T-helper 2 cell treated with Interferon-gamma antibody and Interleukin-4, amounts not matched to agents 5 μg/mL and 100 μg/mL, for 36 hours (primary cell): ENCODE measurements at places on chromosomes 5 and 9.

GRCh38 chr9:120436983-120437475 is 142.9 kb downstream of the CDK5RAP2 start:
- no peak for DNase-seq
- H3K4me3 ChIP-seq = no peak overlapping the region
- H3K4me1 ChIP-seq = peaks cover 17% of the 10 kb centered on the region
- no peak overlapping the region for H3K27ac ChIP-seq

- H3K27me3 ChIP-seq = no peaks in the 10 kb centered on the region
- H3K36me3 ChIP-seq = no peaks in the 10 kb centered on the region
- no peak for DNase-seq
Measured at GRCh38 chr5:103693517-103693916, 130.9 kb upstream of the NUDT12 start.

DNA sequence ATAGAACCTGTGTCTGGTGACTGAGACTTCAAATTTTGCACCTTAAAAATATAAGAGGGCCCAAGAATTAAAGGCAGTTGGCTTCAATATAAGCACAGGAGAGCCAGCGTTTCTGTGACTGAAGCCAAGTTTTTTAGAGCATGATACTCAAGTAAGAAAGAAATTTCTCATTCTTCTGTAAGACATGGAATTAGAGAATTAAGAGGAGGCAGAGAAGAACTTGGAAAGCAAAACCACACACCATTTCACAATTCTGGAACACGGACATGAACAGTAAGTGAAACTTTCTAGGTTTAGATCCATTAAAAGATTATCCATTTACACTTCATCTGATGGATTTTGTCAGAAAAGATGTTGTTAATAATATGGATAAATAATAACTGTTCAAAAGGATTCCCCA is 8.9 kb upstream of the AGXT2 start:
- H3K4me3 ChIP-seq = no peak overlapping the region
- H3K4me1 ChIP-seq = no peaks in the 10 kb centered on the region
- DNase-seq = no peak
- H3K36me3 ChIP-seq = no peaks in the 10 kb centered on the region
- H3K27ac ChIP-seq = no peak overlapping the region

DNA sequence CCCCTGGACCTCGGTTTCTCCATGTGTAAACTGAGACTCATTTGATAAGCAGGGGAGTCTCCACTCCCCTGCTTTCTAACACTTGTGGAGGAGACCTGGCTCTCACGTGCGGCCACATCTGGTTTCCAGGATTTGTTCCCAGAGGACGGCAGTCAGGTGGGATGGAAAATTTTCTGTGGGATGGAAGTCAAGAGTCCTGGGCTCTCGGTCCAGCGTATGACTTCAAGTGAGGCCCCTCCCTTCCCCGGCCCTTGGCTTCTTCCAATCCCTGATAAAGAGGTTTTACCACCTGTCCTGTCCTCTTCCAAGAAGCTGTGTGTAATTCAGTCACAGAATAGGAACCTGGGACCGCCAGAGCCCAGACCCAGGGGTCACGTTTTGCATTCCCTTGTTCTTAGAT is 35.0 kb downstream of the TMOD1 start:
- H3K27me3 ChIP-seq = peaks cover 8% of the 10 kb centered on the region
- no peaks in the 10 kb centered on the region for H3K36me3 ChIP-seq
- no peak overlapping the region for H3K27ac ChIP-seq
- no peak for DNase-seq
- H3K4me1 ChIP-seq = no peaks in the 10 kb centered on the region

GRCh38 chr5:172411484-172412072 is 42.7 kb downstream of the SH3PXD2B start:
- peak; percentile 57 for DNase-seq
- H3K36me3 ChIP-seq = no peaks in the 10 kb centered on the region
- H3K27ac ChIP-seq = no peak overlapping the region
- H3K27me3 ChIP-seq = peaks cover 6% of the 10 kb centered on the region
- no peak overlapping the region for H3K4me3 ChIP-seq

GRCh38 chr9:109449036-109449798 is 48.9 kb downstream of the PTPN3 start:
- peaks cover 21% of the 10 kb centered on the region for H3K4me1 ChIP-seq
- no peak for DNase-seq
- H3K4me3 ChIP-seq = no peak overlapping the region
- H3K36me3 ChIP-seq = no peaks in the 10 kb centered on the region
- no peaks in the 10 kb centered on the region for H3K27me3 ChIP-seq

GRCh38 chr5:81632679-81633078 is 118.2 kb downstream of the SSBP2 start:
- no peak for DNase-seq
- peaks cover 20% of the 10 kb centered on the region for H3K4me1 ChIP-seq
- no peak overlapping the region for H3K27ac ChIP-seq
- H3K4me3 ChIP-seq = no peak overlapping the region
- H3K36me3 ChIP-seq = peaks cover 24% of the 10 kb centered on the region

DNA sequence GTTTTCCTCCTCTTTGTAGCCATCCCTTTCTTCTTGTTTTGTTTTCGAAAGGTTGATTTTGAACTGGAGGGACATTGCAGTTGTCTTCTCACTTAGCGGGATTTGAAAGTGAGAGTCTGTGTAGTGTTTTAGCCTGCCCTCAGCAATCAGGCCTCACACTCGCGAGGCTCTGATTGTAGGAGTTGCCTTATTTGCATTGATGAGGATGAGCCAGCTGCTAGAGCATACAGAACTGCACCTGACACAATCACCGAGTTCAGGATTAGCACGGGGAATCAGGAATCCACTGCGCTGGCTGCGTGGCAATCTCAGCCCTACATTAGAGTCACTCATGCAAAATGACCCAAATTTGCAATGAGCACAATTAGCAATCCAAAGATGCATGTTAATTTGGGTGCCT is 122.5 kb upstream of the TMEM161B start:
- H3K36me3 ChIP-seq = no peaks in the 10 kb centered on the region
- no peaks in the 10 kb centered on the region for H3K4me1 ChIP-seq
- H3K4me3 ChIP-seq = no peak overlapping the region
- H3K27me3 ChIP-seq = no peaks in the 10 kb centered on the region

DNA sequence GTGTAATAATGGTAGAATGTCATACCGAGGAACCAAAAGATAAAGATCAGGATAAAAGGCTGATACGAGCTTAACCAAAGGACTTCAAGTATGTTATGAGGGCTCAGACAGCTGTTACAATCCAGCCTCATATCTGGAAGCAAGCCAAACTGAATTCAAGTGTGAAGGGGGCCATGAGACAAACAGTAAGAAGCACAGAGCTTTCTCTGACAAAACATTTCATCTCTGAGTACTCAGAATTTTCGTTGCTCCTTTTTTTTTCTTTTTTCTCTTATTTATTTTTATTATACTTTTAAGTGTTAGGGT is 52.9 kb upstream of the CD180 start:
- no peak for DNase-seq
- no peaks in the 10 kb centered on the region for H3K36me3 ChIP-seq
- no peaks in the 10 kb centered on the region for H3K27me3 ChIP-seq
- peaks cover 13% of the 10 kb centered on the region for H3K4me1 ChIP-seq

GRCh38 chr9:130770679-130771442 is 64.2 kb upstream of the ABL1 start:
- no peak for DNase-seq
- H3K4me3 ChIP-seq = no peak overlapping the region
- no peaks in the 10 kb centered on the region for H3K27me3 ChIP-seq
- H3K27ac ChIP-seq = no peak overlapping the region
- H3K4me1 ChIP-seq = peaks cover 10% of the 10 kb centered on the region
- H3K36me3 ChIP-seq = no peaks in the 10 kb centered on the region

DNA sequence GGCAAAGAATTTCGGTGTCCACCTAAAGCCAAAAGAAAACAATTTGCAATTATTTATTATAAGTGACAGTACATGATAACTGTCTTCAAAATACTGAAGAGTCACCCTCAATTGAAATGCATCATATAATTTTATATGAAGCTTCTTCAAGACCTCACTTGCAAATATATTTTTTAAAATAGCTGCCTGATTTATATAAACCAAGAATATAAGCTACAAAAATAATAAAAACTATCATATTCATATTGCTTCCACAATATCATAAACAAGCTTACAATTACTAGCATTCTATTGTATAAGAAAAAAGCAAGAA is 144.1 kb downstream of the CETN3 start:
- DNase-seq = no peak
- no peak overlapping the region for H3K27ac ChIP-seq
- H3K36me3 ChIP-seq = no peaks in the 10 kb centered on the region
- no peaks in the 10 kb centered on the region for H3K4me1 ChIP-seq

DNA sequence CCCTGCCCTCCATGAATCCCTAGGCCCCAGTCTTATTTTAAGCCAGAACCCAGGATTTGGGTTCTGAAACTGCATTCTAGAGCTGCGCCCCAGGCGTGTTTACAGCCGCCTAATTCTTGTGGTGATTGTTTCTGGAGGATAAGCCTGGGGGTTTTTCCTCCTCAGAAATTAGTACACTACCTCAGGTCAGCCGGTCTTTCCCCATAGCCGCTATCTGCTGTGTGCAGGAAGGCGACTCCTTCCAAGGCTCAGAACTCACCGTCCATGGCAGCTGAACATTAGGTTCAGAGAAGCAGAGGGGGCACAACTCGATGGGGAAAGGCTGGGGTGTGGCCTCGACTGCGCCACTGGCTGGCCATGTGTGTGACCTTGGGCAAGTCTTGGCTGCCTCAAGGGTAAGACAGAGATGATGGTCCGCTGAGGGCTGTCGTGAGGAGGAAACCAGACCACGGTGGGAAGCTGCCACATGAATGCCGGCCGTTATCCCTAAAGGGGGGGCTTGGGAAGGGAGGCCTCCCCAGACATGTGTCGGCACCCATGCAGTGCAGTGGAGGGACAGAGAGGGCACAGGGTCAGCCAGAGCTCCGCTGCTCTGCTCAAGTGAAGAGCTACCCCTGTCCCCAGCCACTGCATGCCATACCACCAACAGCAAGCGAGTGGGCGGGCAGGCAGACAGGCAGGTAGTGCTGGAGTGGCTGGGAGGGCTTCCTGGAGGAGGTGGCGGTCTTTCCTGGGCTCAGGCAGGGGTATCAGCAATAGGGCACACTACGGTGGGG is 28.9 kb downstream of the SHB start:
- no peaks in the 10 kb centered on the region for H3K27me3 ChIP-seq
- no peaks in the 10 kb centered on the region for H3K36me3 ChIP-seq
- H3K27ac ChIP-seq = no peak overlapping the region
- H3K4me1 ChIP-seq = no peaks in the 10 kb centered on the region

- H3K4me1 ChIP-seq = no peaks in the 10 kb centered on the region
- no peak for DNase-seq
- no peak overlapping the region for H3K27ac ChIP-seq
- H3K4me3 ChIP-seq = no peak overlapping the region
Measured at GRCh38 chr9:135394131-135394530, 85.5 kb upstream of the PPP1R26 start.

- no peak overlapping the region for H3K4me3 ChIP-seq
- H3K27me3 ChIP-seq = peaks cover 6% of the 10 kb centered on the region
- DNase-seq = no peak
- no peak overlapping the region for H3K27ac ChIP-seq
Measured at GRCh38 chr5:34610546-34610945, 45.6 kb upstream of the RAI14 start.

- H3K4me1 ChIP-seq = peaks cover 21% of the 10 kb centered on the region
- H3K27me3 ChIP-seq = no peaks in the 10 kb centered on the region
- no peak overlapping the region for H3K4me3 ChIP-seq
- H3K27ac ChIP-seq = no peak overlapping the region
- peak; percentile 37 for DNase-seq
- H3K36me3 ChIP-seq = peaks cover 50% of the 10 kb centered on the region
Measured at GRCh38 chr5:143065185-143065965, 295.2 kb downstream of the ARHGAP26 start.

DNA sequence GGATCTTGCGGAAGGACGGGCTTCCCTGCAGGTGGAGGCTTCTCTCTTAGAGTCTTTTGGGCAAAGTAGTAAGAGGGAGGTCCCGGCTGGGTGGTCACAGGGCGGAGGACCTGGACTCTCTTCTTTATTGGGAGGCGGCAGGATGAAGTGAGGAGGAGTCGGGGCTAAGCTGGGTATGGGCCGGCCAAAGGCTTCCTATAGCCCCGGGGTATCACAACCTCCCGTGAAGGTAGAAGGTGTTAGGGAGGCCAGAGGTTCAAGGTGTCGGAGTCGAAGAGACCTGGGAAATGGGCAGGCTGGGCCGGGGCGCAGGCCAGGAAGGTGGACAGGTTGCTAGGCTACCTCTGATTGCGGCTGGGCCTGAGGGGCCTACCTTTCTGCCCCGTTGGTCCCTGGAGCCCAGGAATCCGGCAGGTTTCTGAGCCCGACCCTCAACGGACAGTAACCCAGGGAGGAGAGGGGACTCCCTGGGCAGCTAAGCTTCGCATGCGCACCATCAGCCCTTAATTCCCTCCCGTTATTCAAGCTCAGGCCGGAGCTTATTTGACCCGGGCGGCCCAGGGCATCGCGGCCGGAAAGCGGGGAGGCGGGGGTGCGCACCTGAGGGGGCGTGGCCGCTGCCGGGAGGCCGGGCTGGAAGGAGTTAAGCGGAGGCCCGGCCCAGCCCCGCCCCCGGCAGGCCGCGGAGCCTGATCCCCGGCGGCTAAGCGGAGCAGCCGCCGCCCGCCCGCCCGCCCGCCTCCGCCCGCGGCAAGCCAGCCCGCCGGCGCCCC is at the start of gene TESK1:
Gene TESK1, plus strand, starts transcription at position 685 of the 773 bp plus-strand sequence. CDS start 358 bp downstream, outside the sequence.
- peaks cover 28% of the 10 kb centered on the region for H3K4me1 ChIP-seq
- H3K36me3 ChIP-seq = peaks cover 17% of the 10 kb centered on the region
- peak within 1 kb of the TSS; percentile 96 for H3K27ac ChIP-seq
